Anterior cingulate cortex (tissue), 58 donors: ENCODE measurements at places on chromosomes 5 and 9.
A peak's percentile ranks its signal among the peaks of the same experiment; 100 is the strongest.

- no peak for DNase-seq
These were observed 13.6 kb upstream of the ERMP1 start for GRCh38 chr9:5846501-5846921.

DNA sequence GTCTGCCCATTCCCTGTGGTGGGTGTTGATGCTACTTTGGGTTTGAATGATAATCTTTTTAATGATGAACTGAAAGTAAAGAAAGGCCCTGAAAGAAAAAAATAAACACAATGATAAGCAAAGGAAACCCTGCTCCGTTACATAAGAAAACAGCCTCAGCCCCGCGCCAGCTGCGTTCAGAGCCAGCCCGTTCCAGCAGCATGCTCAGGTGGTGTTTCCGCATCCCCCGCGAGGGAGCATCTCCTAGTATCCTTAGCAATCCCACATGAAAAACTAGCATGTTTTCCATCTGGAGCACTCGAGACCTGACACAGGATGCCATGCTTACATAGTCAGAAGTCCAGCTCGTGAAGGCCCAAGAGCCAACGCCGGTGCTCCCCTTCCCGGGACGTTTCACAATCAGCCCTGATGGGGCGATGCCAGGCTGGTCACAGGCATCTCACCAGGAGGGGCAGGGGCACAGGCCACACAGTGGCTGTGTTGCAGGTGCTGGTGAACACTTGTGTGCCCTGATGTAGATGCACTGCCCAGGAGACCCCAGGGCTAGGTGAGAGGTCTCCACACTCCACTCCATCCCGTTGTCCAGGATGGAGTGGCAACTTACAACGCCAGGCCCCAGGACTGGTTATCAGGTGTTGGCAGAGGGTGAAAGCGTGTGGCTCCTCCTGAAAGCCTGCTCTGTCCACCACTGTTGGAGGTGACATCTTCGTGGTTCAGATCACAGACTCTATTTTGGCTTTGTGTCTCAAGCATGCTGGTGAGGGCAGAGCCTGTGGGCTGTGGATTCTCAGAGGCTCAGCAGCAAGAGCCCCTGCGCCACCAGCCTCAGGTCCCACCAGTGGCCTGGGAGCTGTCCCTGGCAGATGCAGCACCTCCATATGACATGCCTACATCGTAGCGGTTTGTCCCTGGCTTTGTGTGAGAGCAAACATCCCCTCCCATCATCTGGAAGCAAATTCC, 246.8 kb upstream of the IRX1 start:
- no peak for DNase-seq

DNA sequence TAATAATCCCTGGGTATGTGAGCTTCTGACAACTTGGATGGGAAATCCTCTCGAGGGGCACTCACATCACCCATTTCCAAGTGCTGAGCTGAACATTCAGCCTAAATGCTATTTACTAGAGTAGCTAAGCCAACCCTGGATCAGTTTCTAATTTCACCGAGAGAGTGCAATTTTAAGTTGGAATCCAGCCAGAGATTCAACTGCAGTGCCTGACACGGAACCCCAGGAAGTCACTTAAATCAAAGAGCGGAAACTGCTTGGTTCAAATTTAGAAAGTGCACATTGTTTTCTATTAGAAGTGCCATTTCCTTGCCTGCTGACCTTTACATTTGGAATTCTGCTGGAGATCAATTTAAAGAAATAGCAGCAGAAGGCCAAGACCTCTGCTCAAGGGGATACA, 8.8 kb downstream of the SPRY4 start:
- no peak for DNase-seq

- no peak for DNase-seq
These were observed 60.3 kb upstream of the MAP3K1 start for GRCh38 chr5:56755036-56755555.

GRCh38 chr9:28696960-28697359, 1123.7 kb upstream of the C9orf72 start:
- no peak for DNase-seq

DNA sequence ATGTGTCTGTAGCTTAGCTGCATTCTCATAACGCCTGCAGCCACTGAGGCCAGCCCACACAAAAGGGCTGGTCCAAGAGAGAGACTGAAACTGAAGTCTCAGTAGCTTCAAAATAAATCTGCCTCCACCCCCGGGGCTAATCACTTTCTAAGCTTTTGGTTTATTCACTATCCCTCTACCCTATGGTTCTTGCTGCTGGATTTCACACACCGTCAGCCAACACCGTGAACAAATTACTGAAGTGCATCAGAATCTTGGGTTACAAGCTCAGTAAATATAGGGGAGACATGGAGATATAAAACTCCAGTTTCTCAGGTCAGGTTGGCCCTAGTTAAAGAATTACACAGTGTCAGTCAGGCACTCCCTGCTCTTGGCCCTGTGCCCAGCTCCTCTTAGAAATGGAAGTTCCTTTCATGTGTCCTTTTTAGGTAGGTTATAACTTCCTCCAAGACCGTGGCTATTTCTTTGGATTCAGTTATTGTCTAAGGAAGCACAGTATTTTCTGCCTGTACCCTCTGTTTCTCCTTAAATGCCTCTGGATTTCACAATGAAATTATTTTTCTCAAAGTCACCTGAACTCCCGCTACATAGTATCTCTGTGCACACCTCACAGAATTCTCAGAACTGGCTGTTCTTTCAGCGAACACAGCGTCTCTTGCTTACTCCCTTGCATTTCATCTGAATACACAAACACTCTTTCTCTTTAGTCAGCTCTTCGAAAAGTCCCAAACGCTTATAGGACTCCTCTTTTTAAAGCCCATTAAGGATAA, 112.5 kb downstream of the FAM174A start:
- no peak for DNase-seq

GRCh38 chr5:61523997-61524396, 191.9 kb downstream of the ZSWIM6 start:
- DNase-seq = no peak

GRCh38 chr5:72355706-72356299, 35.6 kb downstream of the PTCD2 start:
- DNase-seq = peak; percentile 22

- DNase-seq = no peak
These were observed 34.9 kb upstream of the N4BP3 start for GRCh38 chr5:178078197-178079010.

GRCh38 chr5:169147534-169147933, 153.4 kb downstream of the SLIT3 start:
- no peak for DNase-seq

DNA sequence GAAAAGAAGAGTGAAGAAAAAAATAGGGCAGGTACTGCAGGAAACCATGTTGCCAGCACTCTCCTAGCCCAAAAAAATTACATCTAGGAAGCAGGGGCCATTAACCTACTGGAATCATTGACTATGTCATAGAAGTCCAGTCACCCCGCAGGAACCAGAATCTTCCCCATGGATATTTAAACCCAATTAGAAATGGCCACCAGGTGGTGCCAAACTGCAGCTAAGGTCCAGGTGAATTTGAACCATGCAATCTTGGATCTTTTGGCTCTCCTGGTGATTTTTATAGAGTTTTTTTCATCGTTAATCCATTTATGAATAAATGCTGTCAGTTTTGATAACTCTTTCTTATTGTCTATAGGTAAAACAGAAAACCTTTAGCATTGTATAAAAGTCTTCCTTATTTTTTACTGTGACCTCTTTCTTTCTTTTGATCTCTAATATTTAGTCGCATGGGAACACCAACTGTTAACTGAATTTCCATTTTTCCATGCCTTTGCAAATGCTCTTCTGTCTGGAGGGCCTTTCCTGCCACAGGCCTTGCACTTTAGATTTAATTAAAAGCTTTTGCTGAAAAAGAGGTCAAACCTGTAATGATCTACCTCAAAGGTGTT, 147.5 kb upstream of the FGF10 start:
- DNase-seq = no peak

DNA sequence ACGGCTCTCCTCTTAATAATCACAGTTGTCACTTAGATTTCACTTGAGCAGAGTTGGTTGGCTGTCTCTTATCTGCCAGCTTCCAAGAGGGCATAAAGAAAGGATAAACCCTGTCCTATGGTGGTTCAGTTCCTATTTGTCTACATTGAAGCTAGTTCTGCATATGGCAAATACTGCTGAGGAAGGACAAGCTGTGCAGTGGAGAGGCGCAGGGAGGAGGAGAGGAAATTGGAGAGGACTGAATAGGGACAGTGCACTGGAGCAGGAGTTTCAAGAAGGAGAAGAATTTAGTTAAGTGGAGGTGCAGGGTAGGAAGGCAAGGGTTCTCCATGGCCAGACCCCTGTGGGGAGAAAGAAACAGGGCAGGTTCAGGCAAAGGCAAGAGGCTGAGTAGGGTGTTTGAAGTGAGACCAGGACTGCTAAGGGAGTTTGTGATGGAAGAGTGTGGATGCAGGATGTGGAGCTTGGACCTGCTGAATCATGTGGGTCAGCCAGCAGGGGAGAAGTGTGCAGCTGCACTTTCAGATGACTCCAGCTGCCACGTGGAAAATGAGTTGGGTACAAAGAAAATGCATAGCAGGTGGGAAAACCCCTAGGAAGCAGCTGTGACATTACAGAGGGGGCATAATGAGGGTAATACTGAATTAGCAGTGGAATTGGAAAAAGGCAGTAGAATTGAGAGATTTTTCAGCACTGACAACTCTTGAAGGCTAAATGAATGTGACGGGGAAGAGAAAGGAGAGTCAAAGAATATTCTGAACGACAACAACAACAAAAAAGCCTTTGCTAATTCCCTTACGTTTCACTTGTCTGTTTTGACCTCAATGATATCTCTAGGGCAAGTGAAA, 66.8 kb downstream of the MAMDC2 start:
- no peak for DNase-seq

GRCh38 chr5:132489051-132489770, 1.4 kb downstream of the IRF1 start:
- no peak for DNase-seq

- no peak for DNase-seq
These were observed 409.9 kb downstream of the BRINP1 start for GRCh38 chr9:118959366-118959765.

GRCh38 chr5:142770650-142771609, 753 bp downstream of the ARHGAP26 start:
- DNase-seq = peak; percentile 62

- no peak for DNase-seq
These were observed 37.4 kb downstream of the RASGEF1C start for GRCh38 chr5:180171568-180172094.

- DNase-seq = no peak
These were observed 165.9 kb upstream of the OTULINL start for GRCh38 chr5:14415698-14416074.

DNA sequence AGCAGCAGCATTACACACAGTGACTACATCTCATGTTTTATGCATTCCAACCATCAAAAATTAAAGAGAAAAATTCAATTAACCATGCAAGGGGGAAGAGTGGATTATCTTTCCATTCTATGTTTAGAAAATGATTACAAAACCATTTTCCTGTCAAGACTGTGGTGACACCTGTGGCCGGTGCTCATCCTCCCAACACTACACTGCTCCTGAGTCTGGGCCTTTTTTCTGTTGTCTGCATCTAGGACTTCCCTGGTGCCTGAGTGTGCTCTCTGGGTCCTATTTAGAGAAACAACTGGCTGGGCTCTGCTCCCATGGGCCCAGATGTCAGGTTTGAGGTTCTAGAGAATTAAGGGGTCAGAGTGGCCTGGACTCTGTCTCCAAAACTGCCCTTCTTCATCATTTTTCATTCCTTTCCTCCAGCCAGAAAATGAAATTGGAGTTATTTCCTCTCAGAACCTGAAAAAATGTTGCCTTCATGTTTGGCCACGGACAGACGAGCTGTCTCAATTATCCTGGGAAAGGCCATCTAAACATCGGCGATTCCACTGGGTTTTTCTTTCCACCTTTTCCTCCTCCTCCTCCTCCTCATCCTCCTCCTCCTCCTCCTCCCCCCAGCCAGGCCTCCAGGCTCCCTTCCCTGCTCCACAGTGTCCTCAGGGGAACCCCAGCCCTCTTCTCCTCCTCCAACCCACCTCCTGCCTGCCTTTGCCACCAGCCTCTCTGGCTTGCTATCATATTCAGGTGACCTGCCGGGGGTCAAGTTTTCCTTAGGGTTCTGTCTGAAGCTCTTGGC, 11.4 kb upstream of the ARSI start:
- DNase-seq = no peak

DNA sequence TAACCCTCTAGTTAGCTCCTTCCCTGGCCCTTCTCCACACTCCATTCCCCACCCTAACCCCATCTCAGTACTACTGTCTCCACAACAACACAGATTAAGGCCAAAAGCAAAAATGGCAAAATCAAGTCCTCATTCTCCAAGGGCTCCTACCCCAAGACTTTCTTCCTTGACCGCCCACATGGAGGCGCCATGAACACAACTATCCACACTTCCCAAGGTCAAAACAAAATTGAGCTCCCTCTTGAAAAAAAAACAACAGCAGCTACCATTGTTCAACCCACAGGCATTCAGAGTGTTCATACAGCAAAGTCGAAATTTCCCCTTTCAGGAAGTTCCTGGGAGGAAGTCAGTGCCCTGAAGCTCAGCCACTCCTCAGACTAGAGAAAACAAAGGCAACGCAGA, 54.4 kb downstream of the GNAQ start:
- peak; percentile 31 for DNase-seq

DNA sequence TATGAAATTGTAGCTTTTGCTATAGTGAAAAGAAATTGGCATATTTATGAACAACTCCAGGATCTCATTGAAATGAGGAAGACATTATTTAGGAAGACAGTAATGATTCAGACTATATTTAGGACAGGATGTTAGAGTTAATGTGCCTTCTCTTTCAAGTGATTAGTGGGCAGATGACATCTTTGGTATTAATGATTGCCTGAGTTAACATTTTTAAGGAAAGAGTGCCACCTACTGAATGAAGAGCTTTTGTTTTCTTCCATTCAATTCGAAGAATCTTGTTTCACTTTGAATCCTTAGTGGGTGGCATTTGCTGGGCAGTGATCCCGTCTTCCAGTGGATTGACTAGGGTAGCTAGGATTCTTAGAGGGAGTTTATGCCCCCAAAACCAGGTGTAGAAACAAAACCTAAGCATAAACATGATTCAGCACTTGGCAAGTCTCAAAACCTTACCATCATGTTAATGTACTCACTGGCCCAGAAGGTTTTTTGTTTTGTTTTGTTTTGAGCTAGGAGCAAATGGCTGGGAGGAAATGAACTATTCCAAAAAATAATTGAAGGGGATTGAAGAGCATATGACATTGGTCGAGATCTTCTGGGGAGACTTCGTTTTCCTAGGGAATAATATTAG, 23.2 kb downstream of the MAP3K1 start:
- DNase-seq = no peak

DNA sequence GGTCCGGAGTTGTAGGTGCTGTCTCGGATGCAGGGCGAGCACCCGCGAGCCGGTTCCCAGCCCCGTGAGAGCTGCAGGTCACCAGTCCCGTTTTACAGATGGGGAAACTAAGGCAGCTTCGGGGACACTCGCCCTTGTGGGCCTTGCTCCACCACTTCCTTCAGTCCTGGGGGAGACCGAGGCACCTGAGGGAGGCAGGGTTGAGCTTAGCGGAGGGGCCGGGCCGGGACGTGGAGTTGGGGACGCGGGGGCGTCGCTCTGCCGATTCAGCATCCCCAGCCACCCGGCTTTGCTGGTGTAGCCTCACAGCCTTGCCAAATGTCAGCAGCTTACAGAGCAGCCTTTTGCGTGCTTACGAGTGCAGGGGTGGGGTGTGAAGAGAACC, 530 bp downstream of the BBLN start:
- DNase-seq = no peak

- DNase-seq = no peak
These were observed 34.4 kb downstream of the FEM1C start for GRCh38 chr5:115510145-115510645.

GRCh38 chr5:54007827-54008777, 302.3 kb downstream of the ARL15 start:
- DNase-seq = no peak

GRCh38 chr5:170353011-170353761, 36.0 kb downstream of the KCNMB1 start:
- DNase-seq = no peak

GRCh38 chr5:3179220-3179619, 416.4 kb upstream of the IRX1 start:
- no peak for DNase-seq
